NCI-H1048 (cell line): ENCODE measurements at places on chromosomes 16 and 17.

DNA sequence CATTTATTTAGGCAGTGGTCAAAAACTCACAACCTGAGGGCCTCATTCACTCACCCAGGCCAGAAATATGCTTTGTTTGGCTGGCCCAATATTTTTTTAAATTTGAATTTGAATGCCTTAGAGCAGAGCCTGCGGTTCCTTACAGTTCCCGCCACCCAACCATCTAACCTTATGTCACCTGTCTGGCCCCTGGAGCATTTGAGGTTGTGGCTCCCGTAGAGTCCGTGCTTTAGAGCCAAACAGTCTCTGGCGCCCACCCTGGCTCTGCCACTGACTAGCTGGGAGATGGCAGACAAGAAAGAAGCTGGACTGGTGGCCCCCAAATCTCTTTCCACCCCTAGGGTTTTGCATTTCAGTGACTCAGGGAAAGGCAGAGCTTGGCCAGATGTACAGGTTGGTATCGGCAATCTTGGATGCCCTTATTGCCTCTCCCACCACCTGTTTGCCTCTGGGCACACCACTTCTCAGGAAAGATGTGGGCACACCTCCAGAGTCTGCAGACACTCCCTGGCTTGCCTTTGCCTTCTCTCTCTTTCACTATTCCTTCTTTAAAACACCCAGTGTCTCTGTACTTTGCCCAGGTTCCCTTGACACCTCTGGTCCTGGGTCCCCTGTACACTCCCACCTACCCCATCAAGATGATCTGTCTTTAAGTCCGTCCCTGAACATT lies 1.9 kb upstream of the MAP3K14 start:
- no peak for DNase-seq

GRCh38 chr17:12688382-12688781 lies 22.7 kb downstream of the MYOCD start:
- DNase-seq, result no peak

- no peak for DNase-seq
These were observed 115.3 kb downstream of the SNX29 start for GRCh38 chr16:12091569-12092543.

DNA sequence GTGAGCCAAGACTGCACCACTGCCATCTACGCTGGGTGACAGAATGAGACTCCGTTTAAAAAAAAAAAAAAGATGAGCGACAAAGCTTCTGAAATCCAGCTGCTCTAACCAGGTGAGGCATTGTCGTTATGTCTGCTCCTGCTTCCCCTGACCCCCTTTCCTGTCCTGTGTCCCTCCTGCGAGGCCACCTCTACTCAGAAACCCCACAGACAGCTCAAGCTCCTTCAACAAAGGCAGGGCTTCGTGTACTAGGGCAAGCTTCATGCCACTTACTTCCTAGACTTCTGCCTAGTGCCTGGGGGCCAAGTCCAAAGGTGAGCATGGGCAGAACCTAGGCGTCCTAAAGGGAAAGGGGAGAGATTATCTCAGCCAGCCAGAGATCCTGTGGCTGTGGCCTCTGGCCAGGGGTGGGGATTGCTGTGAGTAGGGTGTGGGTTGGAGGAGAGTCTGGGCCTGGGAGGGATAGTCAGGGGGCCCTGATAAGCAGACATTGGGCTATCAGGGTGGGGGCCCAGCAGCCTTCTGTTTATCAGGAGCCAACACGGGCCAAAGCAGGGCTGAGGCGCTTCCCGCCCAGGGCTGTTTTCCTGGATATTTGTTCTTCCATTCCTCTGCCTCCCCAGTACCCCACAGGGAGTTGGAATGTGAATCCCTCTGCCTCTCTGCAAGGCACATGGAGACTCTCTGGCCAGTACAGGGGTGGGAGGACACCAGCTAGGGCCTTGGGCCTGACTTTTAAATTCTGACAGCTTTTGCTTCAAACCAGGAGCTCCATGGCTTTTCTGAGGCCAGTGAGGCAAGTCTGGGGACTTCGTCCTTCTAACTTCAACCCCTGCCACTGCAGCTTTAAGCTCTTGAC lies 10.4 kb downstream of the ERAL1 start:
- DNase-seq, result no peak

GRCh38 chr17:44354582-44355561 lies 8.8 kb downstream of the FAM171A2 start:
- DNase-seq, result no peak
